D341Med (cell line): ENCODE measurements at places on chromosomes 1 and 21.
A peak's percentile ranks its signal among the peaks of the same experiment; 100 is the strongest.

- DNase-seq: no peak
Observed at GRCh38 chr1:113551728-113552127, 161.4 kb downstream of the MAGI3 start.

DNA sequence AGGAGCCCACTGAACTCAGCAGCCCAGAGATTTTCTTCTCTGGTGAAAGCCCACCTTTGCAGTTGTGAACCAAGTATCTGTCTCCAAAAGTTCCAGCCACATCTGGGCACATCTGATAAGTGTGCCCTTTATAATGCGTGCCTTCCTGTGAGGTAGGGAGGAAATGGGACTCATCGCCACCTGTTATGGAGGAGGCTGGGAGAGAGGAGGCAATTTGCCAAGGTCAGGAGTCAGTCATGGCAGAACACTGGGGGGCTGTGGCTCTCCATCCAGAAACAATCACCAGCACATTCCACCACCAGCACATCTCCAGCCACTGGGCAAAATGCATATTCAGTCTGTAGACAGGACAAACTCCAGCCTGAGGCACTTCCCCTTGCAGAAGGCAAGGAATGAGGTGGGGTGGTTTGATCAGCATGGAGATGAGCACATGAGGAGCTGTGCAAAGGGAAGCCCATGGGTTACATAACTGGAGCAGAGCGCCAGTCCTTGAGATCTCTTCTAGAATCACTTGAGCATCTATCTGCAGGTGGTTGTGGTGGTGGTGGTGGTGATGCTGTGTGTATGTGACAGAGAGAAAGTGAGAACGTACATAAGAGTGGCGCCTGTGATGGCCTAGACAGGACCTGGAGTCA lies 15.0 kb upstream of the LEMD1 start:
- peak; percentile 12 for DNase-seq

DNA sequence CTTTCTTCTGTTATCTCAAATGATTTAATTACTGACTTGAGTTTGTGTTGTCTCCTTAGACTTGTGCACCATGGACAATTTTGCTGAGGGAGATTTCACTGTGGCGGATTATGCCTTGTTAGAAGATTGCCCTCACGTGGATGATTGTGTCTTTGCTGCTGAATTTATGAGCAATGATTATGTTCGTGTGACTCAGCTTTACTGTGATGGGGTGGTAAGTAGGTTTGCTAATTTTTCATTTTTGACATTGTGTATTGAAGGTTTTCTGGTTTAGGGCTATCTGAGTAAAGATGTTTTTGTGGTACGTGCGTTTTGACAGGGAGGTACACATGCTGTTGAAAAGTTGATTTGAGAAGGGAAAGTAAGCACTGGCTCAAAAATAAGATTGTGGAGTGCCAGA lies 14.1 kb downstream of the TTC3 start:
- peak; percentile 42 for DNase-seq

- DNase-seq: no peak
Observed at GRCh38 chr1:167106119-167106461, 12.2 kb downstream of the STYXL2 start.

DNA sequence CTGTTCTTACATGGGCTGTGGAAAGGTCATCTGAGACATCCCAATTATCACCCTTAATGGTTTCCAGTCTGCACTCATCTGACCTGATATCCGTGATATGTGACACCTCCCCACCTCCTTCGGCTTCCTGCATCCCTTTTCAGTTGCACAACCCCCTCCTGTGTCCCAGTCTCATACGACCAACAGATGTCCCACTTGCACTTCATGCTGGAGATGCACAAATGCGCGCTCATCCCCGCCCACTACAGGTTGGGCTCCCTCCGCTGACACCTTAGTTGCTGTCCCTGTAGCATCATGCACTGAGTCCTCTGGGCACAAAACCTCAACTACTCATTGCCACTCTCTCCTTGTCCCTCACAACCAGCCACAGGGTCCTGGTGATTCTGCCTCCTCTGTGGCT lies 94.4 kb downstream of the MIS18A start:
- DNase-seq: no peak

DNA sequence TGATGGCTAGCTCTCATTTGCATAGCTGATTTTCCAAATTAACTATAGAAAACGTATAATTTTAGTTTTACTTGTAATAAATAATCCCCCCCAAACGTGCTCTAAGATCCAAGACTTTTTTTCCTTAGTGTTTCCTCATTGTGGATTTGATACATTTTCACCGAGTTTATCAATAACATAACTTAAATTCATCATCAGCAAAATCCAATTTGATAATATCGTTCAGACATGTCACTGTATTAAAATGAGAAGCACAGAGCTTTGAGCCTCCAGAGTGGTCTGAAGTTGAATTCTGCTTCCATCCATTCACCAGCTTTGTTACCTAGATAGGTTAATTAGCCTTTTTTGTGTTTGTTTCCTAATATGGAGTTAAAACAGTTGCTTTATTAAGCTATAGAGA lies 51.7 kb downstream of the IVNS1ABP start:
- DNase-seq: no peak

DNA sequence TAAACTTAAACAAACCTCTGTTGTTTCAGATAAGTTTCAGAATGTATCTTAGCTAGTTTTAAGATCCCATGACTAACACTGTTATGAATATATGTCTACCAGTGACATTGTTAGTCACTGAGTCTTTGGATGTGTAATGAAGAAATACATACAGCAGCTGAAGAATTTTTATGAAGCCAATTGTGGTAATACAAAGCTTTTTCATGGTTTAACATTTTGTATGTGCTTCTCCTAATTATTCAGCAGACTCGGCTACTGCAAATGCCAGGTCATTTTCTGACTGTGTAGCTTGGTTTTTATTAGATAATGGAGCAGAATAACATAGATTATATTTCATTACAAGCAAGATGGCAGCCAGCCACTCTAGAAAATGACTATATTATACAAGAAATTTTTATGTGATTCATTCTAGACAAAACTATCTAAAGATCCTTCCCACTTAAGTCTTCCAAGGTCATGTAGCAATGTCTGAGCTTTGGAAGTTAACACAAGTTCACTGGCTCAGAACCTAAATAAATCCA lies 147.8 kb downstream of the TNFSF18 start:
- DNase-seq: no peak

GRCh38 chr1:153127296-153127695 lies 14.0 kb upstream of the SPRR2F start:
- DNase-seq: no peak

GRCh38 chr1:90558126-90558525 lies 159.0 kb downstream of the BARHL2 start:
- DNase-seq: no peak

- DNase-seq: no peak
Observed at GRCh38 chr1:234755449-234755863, 145.5 kb upstream of the IRF2BP2 start.

DNA sequence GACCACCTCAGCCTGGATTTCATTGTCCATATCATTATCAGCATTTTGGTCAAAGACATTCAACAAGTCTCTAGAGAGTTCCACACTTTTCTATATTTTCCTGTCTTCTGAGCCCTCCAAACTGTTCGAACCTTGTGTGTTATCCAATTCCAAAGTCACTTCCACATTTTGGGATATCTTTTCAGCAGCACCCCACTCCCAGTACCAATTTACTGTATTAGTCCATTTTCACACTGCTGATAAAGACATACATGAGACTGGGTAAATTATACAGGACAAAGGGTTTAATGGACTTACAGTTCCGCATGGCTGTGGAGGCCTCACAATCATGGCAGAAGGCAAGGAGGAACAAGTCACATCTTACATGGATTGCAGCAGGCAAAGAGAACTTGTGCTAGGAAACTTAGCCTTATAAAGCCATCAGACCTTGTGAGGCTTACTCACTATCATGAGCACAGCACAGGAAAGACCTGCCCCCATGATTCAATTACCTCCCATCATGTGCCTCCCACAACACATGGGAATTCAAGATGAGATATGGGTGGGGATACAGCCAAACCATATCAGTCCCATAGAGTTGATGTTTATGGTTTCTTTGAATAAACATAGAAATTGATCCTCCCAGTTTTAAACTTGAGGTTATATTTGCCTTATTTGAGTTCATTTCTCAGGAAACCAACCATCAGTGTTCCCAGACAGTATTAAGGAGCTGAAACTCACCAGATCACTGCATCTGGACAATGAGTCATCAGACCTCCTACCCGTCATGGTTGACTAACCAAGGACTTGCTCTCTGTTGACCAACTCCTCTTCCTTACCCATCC lies 322.7 kb upstream of the DUSP10 start:
- DNase-seq: no peak

GRCh38 chr21:41251961-41252642 lies 64.5 kb upstream of the FAM3B start:
- no peak for DNase-seq

DNA sequence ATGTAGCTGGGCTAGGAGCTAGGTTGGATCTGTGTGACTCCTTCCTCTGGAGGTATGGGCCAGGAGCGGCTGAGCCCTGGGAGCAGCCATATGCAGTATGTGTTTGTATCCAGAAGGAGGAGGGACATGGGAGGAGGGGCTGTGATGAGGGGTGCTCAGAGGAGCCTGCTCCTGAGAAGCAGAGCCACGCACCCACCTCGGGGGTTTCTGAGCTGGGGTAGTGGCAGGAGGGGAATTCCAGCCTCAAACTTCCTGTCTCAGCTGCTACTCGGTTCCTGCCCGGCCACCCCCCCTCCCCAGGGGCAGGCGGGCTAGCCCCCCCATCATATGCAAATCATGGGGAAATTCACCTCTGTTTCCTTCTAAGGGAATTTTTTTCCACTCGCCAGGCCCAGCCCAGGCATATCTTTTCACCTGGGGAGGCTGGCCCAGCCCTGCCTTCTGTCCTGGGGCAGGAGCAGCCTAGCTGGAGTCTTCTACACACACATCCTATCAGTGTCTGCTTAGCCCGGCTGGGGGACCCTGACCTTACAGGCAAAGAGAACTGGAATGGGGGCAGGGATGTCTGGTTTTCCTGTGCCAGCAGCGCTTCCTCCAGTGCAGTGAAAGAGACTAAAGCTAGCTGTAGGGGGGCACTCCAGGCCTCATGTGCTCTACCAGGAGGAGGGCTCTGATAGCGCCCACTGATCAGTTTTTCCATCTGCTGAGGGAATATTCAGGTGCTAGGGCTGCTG lies 3.0 kb downstream of the ZC3H12A start:
- DNase-seq: no peak

- DNase-seq: no peak
Observed at GRCh38 chr1:183330335-183330734, 87.8 kb downstream of the NMNAT2 start.

DNA sequence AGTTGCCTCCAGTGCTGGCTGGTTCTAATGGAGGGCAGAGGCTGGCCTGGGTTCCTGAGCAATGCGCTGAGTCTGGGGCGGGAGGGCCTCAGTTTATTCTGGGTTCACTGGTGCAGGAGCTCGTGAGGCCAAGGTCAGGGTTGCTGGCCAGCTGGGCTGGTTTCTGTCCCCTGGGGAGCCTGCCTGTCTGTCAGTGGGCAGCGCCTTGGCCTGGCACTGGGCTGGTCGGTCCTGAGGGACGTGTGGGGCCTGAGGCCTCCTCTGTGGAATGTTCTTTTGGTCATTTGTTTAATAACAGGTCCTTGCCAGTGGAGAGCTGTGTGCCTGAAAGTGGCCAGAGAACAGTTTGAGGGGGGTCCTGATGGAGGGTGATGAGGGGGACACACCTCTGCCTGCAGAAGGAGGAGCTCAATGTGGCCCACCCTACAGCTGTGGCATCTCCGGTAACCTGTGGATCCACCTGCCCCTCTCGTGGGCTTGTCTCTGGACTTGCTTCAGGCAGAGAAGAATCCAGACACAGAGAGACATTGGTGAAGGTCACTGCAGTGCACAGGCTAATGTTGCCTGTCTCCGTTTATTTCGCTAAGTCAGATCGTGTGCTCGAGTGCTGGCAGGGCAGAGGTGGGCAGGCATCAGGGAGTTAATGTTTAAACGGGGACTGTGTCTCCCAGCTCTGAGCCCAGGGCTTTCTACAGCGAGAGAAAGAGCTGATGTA lies 34.6 kb downstream of the COQ8A start:
- no peak for DNase-seq

- DNase-seq: no peak
Observed at GRCh38 chr1:232278925-232279324, 351.0 kb downstream of the SIPA1L2 start.

DNA sequence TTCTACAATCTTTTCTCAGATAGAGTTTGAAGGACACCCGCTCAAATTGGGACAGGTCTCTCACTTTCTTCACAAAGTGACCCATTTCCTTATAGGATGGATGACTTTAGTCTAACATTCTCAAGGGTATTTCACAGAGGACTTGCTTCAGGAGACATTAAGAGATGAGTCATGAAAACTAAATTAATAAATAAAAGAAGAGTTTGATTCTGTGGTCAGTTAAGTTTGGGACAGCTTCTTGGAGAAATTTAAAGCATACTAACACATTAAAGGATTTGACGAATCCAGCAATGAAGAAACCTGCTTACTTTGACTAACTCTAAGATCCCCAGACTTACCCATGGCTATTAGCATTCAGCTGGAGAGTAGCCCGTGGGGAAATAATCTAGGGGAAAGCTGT lies 95.6 kb upstream of the RAB3GAP2 start:
- DNase-seq: no peak

DNA sequence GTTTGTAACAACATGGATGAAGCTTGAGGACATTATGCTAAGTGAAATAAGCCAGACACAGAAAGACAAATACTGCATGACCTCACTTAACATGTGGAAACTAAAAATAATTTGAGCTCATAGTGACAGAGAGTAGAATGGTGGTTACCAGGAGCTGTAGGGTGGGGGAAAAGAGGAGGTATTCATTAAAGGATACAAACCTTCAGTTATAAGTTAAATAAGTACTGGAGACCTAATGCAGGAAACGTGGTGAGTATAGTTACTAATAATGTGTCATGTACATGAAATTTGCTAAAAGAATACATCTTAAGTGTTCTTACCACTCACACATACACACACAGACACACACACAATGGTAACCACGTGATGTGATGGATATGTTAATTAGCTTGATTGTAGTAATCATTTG lies 86.7 kb downstream of the NGF start:
- DNase-seq: no peak

- no peak for DNase-seq
Observed at GRCh38 chr1:165162671-165163241, 193.8 kb downstream of the LMX1A start.

- DNase-seq: no peak
Observed at GRCh38 chr21:31614705-31615104, 44.8 kb upstream of the SOD1 start.

- DNase-seq: peak; percentile 87
Observed at GRCh38 chr1:1599030-1599934, 653 bp downstream of the FNDC10 start.

DNA sequence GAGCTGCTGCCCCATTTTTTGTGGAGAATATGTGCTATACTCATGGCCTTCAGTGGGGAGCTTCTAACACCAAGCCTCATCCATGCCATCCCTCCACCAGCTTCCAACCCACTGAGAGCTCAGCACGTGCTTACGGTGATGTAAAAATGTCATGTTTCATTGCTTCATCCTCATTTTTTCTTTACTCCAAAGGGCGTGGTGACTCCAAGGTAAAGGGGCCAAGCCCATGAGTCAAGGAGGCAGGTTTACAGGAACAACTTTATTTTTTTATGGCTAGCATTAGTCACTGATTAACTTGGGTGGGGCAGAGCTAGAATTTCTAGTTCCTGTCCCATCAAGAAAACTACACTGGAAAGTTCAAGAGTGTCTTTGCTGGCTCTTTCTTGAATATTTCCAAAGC lies at the start of gene C1orf226:
Gene C1orf226 (plus strand): TSS at position 346 of the 400 bp plus-strand sequence. CDS start 174 bp downstream, outside the sequence.
- no peak for DNase-seq

GRCh38 chr1:85465099-85465785 lies at the start of gene DDAH1:
Gene DDAH1 (minus strand): TSS chr1:85465159. CDS start chr1:85465045, 114 bp downstream.
- peak; percentile 89 for DNase-seq

- no peak for DNase-seq
Observed at GRCh38 chr1:190474650-190475211, 2.9 kb downstream of the BRINP3 start.

GRCh38 chr21:34598931-34599400 lies 15.9 kb downstream of the RCAN1 start:
- no peak for DNase-seq
